MV-4-11 (cell line): ENCODE measurements at places on chromosomes 5 and 9.

GRCh38 chr5:112062181-112062580, 305.2 kb upstream of the NREP start:
- no peak for DNase-seq

DNA sequence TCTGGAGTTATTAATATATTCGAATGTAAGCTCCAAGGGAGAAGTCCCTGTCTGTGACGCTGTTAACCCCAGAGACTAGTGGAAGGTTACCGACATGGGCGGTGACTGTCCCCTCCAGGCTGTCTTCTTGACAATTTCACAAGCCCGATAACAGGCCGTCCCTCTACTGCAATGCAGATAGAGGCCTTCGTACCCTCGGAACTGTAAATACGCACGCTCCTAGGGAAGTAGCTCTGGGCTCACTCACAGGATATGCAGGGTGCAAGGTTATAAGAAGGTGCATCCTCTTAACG, 680 bp upstream of the RFK start:
- DNase-seq: peak; percentile 83

DNA sequence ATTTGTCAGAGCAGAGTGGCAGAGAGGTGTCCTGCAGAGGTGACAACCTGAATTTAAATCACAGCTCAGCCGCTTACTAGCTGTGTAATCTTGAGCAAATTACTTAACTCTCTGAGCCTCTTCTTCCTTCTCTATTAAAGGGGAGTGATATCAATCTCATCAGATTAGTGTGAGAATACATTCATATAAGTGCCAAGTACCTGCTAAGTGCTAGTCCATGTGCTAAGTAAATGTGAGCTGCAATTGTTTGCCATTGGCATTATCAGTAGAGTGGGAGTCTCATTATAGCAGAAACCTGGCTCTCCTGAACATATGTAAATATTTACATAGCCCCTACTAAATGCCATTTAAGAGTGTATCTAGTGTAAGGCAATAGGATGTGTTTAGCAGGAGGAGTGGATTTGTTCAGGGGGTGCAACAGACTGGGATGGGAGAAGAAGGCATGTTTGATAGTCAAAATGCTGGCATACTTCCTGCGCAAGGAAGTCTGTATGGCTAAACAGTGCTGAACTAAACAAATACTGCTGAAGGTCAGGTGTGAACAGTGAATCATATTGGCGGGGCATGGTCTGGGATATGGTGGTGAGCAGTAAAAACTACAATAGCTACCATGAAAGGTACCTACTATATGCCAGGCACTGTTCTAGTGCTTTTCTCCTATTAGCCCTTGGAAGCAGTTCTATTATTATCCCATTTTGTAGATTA, 74.5 kb downstream of the F2RL2 start:
- no peak for DNase-seq

DNA sequence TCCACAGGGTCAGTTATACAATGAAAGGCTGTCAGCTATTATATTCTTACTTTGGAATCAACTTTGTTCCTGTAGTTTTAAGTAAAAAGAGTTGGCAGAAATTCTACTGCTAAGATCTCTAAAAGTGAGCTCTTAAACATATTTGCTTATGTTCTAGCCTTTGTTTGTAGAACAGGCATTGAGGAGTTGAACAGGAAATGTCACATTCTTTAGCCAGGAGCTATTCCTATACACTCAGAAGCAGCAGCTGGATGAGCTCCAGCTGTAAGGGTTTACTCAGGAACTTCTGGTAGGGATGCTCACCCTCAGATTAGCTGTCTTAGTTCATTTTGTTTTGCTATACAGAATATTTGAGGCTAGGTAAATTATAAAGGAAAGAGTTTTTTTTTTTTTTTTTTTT, 22.4 kb upstream of the SPINK14 start:
- no peak for DNase-seq
